Activated CD4-positive, alpha-beta memory T cell treated with anti-CD3 and anti-CD28 coated beads, Interleukin-2, amount 10 ng/mL, durations not matched to agents 7 days and 5 days (primary cell): ENCODE measurements at places on chromosomes 7 and 10. TPM values are rescaled to one million over a fixed set of nuclear protein-coding genes. Genes with fewer than 3 reads are reported as not detected.

RBM20 gene
- not detected for total RNA-seq

C10orf143 gene
- total RNA-seq: 2.5 TPM

TMEM270 gene
- not detected for total RNA-seq

ZNF488 gene
- total RNA-seq: 0.10 TPM

PKD1L1 gene
- 0.05 TPM for total RNA-seq

CYP26C1 gene
- total RNA-seq: not detected

DNAJC12 gene
- total RNA-seq: 4.1 TPM

ATAD1 gene
- 42.2 TPM for total RNA-seq

TMEM176A gene
- total RNA-seq: not detected

CNNM1 gene
- 0.08 TPM for total RNA-seq

ABCF2 gene
- 27.6 TPM for total RNA-seq

PRR15 gene
- total RNA-seq: not detected

CAV1 gene
- total RNA-seq: 0.38 TPM

H2BK1 gene
- total RNA-seq: not detected

MSMB gene
- total RNA-seq: not detected

GCC1 gene
- total RNA-seq: 22.0 TPM

POM121L12 gene
- total RNA-seq: not detected

C10orf105 gene
- 0.33 TPM for total RNA-seq

ARF5 gene
- 133 TPM for total RNA-seq

PLEKHS1 gene
- total RNA-seq: not detected

OR13A1 gene
- total RNA-seq: not detected

MYH16 gene
- not detected for total RNA-seq

PARD3 gene
- total RNA-seq: 0.15 TPM

TMEM178B gene
- total RNA-seq: 1.7 TPM

DBF4 gene
- 71.3 TPM for total RNA-seq

RASA4B gene
- total RNA-seq: 8.7 TPM

CYP3A4 gene
- not detected for total RNA-seq

SPAG6 gene
- 1.4 TPM for total RNA-seq

ACTL6B gene
- not detected for total RNA-seq

GPR37 gene
- not detected for total RNA-seq

NME8 gene
- not detected for total RNA-seq

NACAD gene
- total RNA-seq: not detected

RAB18 gene
- 72.0 TPM for total RNA-seq

SPDYE9 gene
- not detected for total RNA-seq

MINDY4 gene
- total RNA-seq: 1.5 TPM

UTF1 gene
- total RNA-seq: not detected

RGR gene
- not detected for total RNA-seq

GUSB gene
- total RNA-seq: 74.0 TPM

PRKG1 gene
- not detected for total RNA-seq

GRID1 gene
- not detected for total RNA-seq

CFTR gene
- not detected for total RNA-seq

ARL5B gene
- 20.4 TPM for total RNA-seq

UCN3 gene
- not detected for total RNA-seq
